ENCODE measurements at places on chromosomes 7 and 10. TPM values are rescaled to one million over a fixed set of nuclear protein-coding genes. Genes with fewer than 3 reads are reported as not detected.

Gene SLC25A13
- 2.3 TPM for total RNA-seq

Gene AKR1B15
- total RNA-seq = not detected

Gene TAS2R41
- not detected for total RNA-seq

Gene OPALIN
- total RNA-seq = not detected

Gene SKAP2
- 3.3 TPM for total RNA-seq

Gene HOXA2
- 1.8 TPM for total RNA-seq

Gene C10orf90
- 0.21 TPM for total RNA-seq

Gene PTPRZ1
- total RNA-seq = 9.1 TPM

Gene PLXNA4
- 9.7 TPM for total RNA-seq

Gene GIMAP4
- 116 TPM for total RNA-seq

Gene HOXA7
- total RNA-seq = 9.1 TPM

Gene IL2RA
- total RNA-seq = 0.15 TPM

Gene EPC1
- total RNA-seq = 36.6 TPM

Gene ZCCHC24
- total RNA-seq = 33.6 TPM

Gene CCDC7
- total RNA-seq = 34.1 TPM

Gene YAE1
- total RNA-seq = 47.1 TPM

Gene TOMM7
- total RNA-seq = 306 TPM

All from uterus (tissue), 4 donors.